ENCODE measurements at places on chromosomes 6 and 20.
A peak's percentile ranks its signal among the peaks of the same experiment; 100 is the strongest.

DNA sequence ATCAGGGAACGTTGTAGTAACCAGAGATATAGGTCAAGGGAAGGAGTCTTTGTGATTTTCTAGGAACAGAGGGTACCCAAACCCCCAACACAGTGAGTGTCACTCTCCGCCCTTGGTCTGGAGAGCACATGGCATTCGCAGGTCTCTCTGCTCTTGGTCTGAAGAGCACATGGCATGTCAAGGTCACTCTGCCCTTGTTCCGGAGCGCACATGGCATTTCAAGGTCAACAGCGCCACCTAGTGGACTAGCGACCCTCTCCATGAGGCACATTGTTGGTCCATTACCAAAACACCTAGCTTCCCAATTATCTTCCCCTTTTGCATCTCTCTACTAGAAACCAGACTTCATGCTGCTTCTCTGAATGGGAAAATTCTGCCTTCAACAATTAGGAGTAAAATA is 260.0 kb downstream of the C6orf118 start:
- DNase-seq = no peak

DNA sequence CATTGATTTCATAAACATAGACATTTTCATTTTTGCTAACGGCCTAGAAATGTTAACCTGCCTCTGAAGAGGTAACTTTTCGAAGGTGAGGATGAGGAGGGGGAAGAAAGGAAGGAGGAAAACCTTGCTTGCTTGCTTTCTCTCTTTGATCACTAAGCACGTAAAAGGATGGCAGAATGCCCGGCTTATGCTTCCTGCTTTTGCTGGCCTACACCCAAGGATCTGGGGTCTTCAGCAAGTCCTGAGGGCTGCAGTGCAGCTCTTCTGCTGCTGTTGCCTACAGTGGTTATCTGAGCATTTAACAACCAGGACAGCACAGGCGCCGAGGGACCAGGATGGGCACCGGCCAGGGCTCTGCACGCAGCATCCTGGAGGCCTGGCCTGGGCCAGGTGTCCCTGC is 150.8 kb upstream of the TAB2 start:
- DNase-seq = no peak

DNA sequence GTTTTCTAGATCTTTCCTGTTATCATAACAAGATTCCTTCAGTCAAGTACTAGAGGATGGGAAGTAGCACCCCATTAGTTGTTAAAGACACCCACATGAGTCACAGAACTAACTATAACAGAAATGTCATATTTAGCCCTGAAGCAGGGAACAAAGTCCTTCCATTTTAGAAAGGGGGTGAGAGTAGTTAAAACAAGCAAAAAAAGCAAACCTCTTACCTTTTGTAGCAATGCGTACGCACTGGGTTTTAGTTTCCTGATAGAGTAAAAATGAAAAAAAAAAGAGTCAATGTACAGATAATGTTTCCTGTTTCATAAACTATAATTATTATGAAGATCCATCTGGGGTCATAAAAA is 163.7 kb upstream of the THEMIS start:
- no peak for DNase-seq

GRCh38 chr6:154683756-154684523 is 49.3 kb upstream of the SCAF8 start:
- DNase-seq = no peak

DNA sequence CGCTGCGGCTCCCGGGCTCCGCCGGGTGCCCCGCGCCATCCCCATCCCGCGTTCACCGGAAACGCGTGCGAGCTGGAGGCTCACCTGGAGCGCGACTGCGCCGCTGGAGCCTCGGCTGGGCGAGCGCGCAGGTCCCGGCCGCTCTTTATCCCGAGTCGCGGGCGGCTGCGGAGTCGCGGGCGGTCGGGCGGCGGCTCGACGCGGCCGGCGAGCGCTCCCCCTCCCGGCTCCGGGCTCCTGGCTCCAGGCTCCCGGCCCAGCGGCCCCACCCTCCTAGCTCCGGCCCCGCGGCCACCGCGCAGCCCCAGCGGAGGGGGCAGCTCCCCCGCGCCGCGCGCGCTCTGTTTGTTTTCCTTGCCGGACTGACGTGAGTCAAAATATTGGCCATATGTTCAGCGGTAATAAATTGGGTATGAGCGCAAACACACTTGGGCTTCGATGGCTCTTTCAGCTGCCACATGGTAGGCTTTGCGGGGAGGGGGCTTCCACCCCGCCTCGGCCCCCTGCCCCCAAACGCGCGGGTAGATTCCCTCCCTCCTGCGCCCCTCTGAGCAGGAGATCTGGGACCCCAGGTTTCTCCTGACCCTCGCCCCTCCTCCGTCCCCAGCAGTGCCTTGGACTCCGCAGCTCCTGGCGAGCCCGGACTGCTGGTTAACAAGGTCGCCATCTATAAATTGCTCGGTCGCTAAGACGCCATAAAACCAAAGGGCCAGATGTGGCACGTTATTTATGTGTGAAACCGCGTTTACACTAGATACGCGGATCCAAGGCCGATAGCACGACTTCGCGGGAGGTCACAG is 8.8 kb upstream of the NKX2-2 start:
- no peak for DNase-seq

DNA sequence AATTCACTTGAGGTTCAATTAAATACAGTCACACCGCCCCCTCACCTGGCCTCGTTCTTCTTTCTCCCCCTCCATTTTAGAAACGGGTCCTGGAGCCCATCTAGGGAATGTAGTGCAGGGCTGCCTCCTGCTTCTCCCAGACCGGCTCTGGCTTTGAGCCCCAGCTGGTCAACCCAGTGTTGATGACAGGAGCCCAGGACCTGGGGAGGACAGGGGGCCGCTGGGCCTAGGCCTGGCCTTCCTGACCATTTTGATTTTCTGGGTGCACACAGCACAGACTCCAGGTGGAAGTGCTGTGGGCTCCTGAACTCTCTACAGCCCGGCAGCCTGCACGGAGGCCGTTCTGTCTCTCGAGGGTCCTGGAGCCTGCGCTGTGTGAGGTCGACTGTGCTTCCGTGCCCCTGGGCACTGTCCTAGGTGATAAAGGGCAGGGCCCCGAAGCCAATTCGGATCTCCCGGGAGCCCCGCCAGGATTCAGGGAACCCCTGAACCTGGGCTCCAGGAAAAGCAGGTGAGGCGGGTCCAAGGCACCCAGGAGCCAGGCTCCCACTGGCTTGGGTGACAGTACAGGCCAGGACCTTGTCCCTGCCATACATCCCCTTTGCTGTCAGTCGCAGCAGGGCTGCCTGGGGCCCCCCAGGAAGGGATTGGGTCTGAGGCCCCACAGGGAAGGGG is 23.3 kb downstream of the NPEPL1 start:
- DNase-seq = peak; percentile 15

Data from ovary (tissue), 10 donors.